Stimulated activated CD4-positive, alpha-beta T cell treated with anti-CD3 and anti-CD28 coated beads, TNF-alpha, amount 100 ng/mL, for 4 hours (primary cell): ENCODE measurements at places on chromosomes 4 and X.

DNA sequence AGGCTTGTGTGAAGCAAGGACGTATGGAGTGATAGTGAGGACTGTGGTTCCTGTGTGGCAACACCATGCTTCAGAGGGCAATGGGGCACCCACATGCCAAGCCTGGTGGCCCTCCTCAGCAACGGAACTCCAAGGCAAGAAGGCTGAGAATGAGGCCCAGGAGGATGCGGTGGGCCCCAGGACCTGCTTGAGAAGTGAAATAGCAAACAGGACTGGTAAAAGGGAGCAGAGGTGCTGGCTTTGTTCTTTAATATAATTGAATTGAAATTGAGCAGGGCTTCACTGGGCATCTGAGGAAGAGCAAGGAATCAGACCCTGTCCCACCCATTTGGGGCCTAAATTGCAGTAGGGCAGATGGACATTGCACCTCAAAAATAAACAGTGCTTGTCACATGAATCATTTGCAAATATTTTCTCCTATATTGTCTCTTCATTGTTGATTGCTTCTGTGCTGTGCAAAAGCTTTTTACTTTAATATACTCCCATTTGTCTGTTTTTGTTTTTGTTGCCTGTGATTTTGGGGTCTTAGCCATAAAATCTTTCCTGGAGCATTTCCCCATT is 2.3 kb downstream of the TMEM187 start:
- DNase-seq, result no peak

- no peak for DNase-seq
Measured at GRCh38 chrX:24607616-24608015, 39.5 kb downstream of the PCYT1B start.

DNA sequence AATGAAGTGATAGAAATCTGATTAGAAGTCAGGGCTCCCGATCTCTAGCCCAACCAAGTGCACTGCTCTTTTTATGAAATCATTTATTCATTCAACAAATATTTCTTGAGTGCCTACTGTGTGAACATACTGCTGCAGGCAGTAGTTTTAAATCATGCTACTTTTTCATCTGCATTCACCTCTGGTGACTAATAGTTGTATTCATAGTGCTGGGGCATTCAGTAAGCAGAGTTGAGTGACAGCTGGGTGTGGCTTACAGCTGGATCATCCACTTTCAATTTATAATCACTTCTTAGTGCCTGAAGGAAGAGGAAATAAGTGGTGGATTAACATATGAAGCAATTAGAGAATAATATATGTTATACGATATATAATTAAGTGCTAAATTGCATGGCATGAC is 94.1 kb upstream of the HPRT1 start:
- no peak for DNase-seq

- DNase-seq, result no peak
Measured at GRCh38 chrX:154525606-154526490, 9.8 kb upstream of the FAM3A start.

GRCh38 chr4:16110199-16110598 is 26.4 kb upstream of the PROM1 start:
- no peak for DNase-seq

DNA sequence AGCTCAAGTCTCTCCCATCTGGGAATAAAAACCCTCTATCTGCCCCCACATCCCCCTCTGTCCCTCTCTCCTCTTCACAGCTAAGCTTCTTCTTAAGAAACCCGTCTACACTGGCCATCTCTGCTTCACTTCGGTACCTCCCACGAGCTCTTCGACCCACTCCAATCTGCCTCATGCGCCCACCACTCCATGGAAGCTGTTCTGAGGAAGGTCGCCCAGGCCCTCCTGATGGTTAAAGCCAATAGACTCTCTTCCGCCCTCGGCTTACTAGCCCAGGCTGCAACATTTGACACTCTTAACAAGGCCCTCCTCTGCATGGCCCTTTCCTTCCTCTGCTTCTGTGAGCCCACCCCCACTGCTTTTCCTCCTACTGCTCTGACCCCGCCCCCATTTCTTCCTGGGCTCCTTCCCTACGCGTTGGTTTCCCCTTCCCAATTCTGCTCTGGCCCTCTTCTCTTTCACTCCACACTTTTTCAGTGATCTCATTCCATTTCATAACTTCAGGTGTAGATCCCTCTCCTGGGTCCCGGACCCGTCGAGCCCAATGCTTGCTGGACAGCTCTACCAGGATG is 11.8 kb downstream of the IQSEC2 start:
- DNase-seq, result no peak

DNA sequence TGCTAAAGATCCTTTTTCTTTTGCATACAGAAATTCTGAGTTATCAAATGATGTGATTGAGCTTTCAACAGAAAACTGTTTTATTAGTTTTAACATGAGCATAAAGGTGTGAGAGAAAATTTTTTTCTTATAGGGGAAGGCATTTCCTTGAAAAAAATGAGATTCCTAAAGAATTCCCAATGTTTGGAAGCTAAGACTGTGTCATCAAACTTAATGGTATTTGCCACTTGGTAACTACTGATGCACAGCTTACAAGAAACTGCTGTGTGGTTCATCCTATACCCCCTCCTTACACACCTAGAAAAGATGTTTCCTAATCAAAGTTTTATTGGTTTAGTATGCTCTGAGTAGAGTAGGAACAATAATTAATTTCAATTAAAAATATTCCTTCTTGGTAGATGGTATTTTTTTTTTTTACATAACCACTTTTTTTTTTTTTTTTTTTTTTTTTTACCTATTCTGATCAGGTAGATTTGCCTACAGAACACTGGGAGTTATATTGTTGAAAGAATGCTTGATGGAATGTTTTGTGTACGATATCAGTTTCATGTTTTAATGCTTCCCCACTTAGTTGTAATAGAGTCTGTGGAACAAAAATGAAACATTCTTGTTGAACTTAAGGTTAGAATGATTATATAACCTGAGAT is 6.0 kb downstream of the PTPN13 start:
- no peak for DNase-seq

- no peak for DNase-seq
Measured at GRCh38 chr4:74487771-74488170, 42.8 kb downstream of the AREG start.

GRCh38 chr4:109631532-109632108 is 71.6 kb downstream of the MCUB start:
- no peak for DNase-seq

GRCh38 chrX:129717892-129718291 is 20.9 kb upstream of the XPNPEP2 start:
- DNase-seq, result no peak

- no peak for DNase-seq
Measured at GRCh38 chrX:15751155-15751819, 13.2 kb downstream of the CA5B start.

- no peak for DNase-seq
Measured at GRCh38 chr4:10694151-10694827, 9.7 kb upstream of the CLNK start.

- no peak for DNase-seq
Measured at GRCh38 chr4:38582889-38583470, 81.0 kb upstream of the KLF3 start.

GRCh38 chrX:103398421-103398864 is 22.1 kb downstream of the BEX3 start:
- DNase-seq, result no peak
